ENCODE measurements at places on chromosomes 2 and 18. TPM values are rescaled to one million over a fixed set of nuclear protein-coding genes. Genes with fewer than 3 reads are reported as not detected.

Gene PRKAG3
- not detected for total RNA-seq

Gene CCDC141
- total RNA-seq = not detected

Gene TRIB2
- total RNA-seq = 26.4 TPM

Gene SLC38A11
- total RNA-seq = 1.5 TPM

Gene TFCP2L1
- total RNA-seq = under 0.01 TPM

Gene RAB6C
- total RNA-seq = under 0.01 TPM

Gene C2orf78
- not detected for total RNA-seq

Gene RIT2
- total RNA-seq = not detected

Gene FSHR
- total RNA-seq = not detected

Gene TSPYL6
- total RNA-seq = not detected

Gene BBS5
- 6.0 TPM for total RNA-seq

Gene FER1L5
- 1.6 TPM for total RNA-seq

Gene LRP2
- not detected for total RNA-seq

Gene GALNT14
- total RNA-seq = 1.2 TPM

Gene UGT1A10
- not detected for total RNA-seq

Gene BMP10
- total RNA-seq = not detected

Gene VWA3B
- not detected for total RNA-seq

Gene POTEJ
- not detected for total RNA-seq

Gene PROKR1
- not detected for total RNA-seq

Gene SNTG2
- 0.11 TPM for total RNA-seq

Gene EPAS1
- 33.1 TPM for total RNA-seq

Gene TRIM54
- 0.33 TPM for total RNA-seq

Gene HSBP1L1
- total RNA-seq = 7.9 TPM

Gene SPATA3
- total RNA-seq = not detected

Gene GAD1
- total RNA-seq = not detected

Gene CLK1
- total RNA-seq = 58.1 TPM

Gene SEPTIN10
- total RNA-seq = 110 TPM

Gene UNC80
- total RNA-seq = not detected

Gene EN1
- total RNA-seq = under 0.01 TPM

Gene CDKL4
- 0.75 TPM for total RNA-seq

Gene NTSR2
- total RNA-seq = not detected
